ENCODE measurements at places on chromosomes 12 and 14. TPM values are rescaled to one million over a fixed set of nuclear protein-coding genes. Genes with fewer than 3 reads are reported as not detected.

DNA sequence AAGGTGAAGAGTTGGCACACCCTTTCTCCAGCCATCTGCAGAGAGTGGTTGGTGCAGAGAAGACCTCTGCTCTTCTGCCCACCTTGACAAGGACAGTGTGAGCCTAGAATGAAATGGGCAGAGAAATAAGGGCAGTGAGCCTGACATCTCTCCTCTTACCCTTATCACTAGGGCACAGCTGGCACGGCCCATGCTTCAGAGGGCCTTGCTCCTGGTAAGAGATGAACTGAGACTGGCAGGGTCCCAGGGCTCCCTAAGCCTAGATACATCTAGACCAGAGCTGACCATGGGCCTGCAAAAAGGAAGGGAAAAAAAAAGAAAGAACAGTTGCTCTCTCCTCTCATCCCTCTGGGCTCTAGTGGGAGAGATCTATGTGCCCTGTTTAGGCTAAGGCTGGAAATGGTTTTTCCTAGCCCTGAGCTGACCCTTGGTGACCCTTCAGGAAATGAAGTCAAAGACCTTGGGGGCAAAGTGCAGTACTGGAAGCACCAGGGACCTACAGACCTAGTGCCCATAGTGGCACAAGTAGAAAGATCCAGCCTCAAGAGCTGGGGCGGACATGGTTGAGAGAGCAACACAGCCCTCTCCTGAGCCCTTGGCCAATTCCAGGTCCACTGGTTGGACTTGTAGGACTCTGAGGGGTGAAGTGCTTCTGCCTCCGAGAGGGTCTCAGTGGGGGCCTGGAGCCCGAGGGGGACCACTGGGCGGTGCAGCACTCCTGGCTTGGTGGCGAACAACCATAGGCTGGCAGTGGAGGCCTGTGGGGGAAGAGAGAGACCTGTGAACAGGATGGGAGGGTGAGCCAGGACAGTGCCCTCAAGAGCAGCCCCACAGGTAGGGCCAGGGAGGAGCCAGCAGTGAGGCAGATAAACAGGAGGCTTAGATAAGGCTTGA, 22.0 kb downstream of the PRPF40B start:
- no peaks in the 10 kb centered on the region for H3K27me3 ChIP-seq
- no peak for DNase-seq
- peaks cover 26% of the 10 kb centered on the region for H3K36me3 ChIP-seq
- peak overlapping the region; percentile 77 for H3K27ac ChIP-seq
- H3K4me1 ChIP-seq, result peaks cover 14% of the 10 kb centered on the region
- no peak overlapping the region for H3K4me3 ChIP-seq

The KERA gene
- not detected for total RNA-seq

- H3K27ac ChIP-seq, result no peak overlapping the region
- H3K36me3 ChIP-seq, result no peaks in the 10 kb centered on the region
- no peak overlapping the region for H3K4me3 ChIP-seq
- DNase-seq, result no peak
- H3K4me1 ChIP-seq, result no peaks in the 10 kb centered on the region
Observed at GRCh38 chr14:95072310-95072905, 84.9 kb downstream of the DICER1 start.

GRCh38 chr12:102480406-102480805, at the start of gene IGF1:
Gene IGF1 (minus strand): TSS chr12:102480563. CDS start chr12:102480381, 182 bp downstream.
- no peak for DNase-seq
- no peak within 1 kb of the TSS for H3K27ac ChIP-seq
- peaks cover 45% of the 10 kb centered on the region for H3K4me1 ChIP-seq
- H3K27me3 ChIP-seq, result no peaks in the 10 kb centered on the region
- no peak within 1 kb of the TSS for H3K4me3 ChIP-seq

DNA sequence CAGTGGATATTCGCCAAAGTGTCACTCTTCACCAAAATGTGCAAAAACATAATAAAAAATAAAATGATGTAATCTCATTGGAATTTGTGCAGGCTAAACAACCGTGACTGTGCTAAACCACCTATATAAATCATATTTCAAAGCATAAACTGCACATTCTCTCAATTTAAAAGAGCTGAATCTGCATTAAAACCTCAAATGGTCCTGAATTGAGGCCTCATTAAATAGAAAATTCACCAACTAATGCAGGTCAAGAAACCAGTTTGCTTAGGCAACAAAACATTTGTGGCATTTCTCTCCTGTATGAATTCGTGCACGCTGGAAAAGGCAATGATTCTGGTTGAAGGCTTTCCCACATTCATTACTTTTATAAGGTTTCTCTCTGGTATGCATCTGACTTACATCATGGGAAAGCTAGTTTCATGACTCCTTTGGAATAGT, 80.1 kb upstream of the IFNG-AS1 start:
- H3K4me3 ChIP-seq, result no peak overlapping the region
- peaks cover 5% of the 10 kb centered on the region for H3K27me3 ChIP-seq
- H3K36me3 ChIP-seq, result no peaks in the 10 kb centered on the region
- H3K4me1 ChIP-seq, result no peaks in the 10 kb centered on the region
- H3K27ac ChIP-seq, result no peak overlapping the region

DNA sequence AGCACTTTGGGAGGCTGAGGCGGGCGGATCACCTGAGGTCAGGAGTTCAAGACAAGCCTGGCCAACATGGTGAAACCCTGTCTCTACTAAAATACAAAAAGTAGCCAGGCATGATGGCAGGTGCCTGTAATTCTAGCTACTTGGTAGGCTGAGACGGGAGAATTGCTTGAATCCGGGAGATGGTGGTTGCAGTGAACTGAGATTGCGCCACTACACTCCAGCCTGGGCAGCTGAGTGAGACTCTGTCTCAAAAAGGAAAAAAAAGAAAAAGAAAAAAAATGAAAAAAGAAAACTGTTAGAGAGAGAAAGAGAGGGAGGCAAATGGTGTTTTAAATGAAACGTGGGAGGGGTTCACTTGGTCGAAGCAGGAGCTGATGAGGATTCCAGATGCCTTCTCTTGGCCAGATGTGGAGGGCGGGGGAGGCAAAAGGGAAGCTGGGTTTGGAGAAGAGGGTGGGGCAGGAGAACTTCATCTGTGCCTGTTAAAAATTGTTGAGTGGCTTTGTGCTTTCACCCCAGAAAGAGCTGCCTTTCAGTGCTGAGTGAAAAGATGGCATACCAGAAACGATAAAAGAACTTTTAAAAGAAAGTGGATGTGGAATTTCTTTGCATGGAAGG, 1.1 kb downstream of the EMP1 start:
- peaks cover 8% of the 10 kb centered on the region for H3K27me3 ChIP-seq
- H3K4me3 ChIP-seq, result peak overlapping the region; percentile 80
- no peak overlapping the region for H3K27ac ChIP-seq
- no peaks in the 10 kb centered on the region for H3K36me3 ChIP-seq
- DNase-seq, result no peak

- H3K4me1 ChIP-seq, result no peaks in the 10 kb centered on the region
- H3K27me3 ChIP-seq, result peaks cover 7% of the 10 kb centered on the region
- no peaks in the 10 kb centered on the region for H3K36me3 ChIP-seq
- no peak overlapping the region for H3K4me3 ChIP-seq
Observed at GRCh38 chr12:28026701-28027100, 54.2 kb upstream of the PTHLH start.

- no peaks in the 10 kb centered on the region for H3K4me1 ChIP-seq
- H3K4me3 ChIP-seq, result no peak overlapping the region
- DNase-seq, result no peak
Observed at GRCh38 chr14:32813401-32813800, 125.3 kb upstream of the NPAS3 start.

DNA sequence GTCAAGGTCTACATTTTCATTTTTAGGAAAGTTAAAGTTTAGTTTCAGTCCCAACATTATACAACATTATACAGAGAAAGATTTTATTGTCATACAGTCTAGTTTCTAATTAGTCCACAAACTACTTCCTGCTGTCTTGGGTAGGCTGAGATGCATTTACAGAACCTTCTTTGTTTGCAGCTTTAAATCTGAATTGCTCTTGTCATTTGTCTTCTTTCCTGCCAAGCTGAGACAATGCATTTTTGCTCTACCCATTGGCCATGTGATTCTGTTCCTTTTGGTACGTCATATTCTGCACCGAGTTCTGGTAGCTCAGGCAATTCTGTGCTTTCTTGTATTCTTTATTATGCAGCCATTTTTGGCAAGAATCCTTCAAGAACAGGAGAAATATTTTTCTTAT, 228.5 kb downstream of the ATP23 start:
- H3K27me3 ChIP-seq, result peaks cover 4% of the 10 kb centered on the region
- no peak overlapping the region for H3K27ac ChIP-seq
- no peaks in the 10 kb centered on the region for H3K36me3 ChIP-seq
- no peaks in the 10 kb centered on the region for H3K4me1 ChIP-seq
- H3K4me3 ChIP-seq, result no peak overlapping the region

DNA sequence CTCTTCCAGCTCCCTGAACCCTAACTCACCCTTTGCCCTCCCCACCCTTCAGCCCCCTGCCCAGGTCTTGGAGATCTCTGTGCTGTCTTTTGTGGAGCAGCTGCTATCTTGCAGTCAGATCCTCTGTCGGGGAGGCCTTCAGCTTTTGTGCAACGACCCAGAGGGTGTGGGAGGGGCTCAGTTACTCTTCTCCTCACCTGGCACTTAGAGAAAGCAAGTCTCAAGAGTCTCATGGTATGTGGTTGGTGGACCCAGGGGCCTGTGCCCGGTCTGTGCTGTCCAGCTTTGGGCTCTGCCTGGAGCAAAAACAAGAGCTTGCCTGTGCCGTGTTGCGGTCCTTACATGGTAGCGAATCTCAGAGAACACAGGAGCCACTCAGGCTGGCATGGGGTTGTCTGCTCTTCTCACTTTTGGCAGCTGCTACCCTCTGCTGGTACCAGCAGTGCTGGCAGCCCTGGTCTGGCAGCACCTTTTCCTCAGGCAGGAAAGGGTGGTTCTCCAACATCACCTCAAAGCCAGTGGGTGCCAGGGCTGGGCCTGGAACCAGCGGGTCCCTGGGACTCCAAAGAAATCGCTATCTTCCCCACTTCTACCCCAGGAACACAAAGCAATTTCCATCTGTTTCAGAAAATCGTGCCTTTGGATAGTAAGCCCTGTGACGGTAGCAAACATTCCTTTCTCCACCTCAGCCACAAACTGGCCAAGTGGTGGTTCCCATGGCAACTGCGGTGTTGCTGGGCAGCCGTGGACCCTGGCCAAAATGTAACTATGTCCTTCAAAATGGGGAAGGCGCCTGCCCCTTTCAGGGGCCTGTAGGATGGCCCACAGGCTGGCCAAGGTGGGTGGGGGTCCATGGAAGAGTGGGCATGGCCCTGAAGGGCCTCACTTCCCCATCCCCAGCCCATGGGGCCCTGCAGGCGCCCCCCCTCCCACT, 90.0 kb downstream of the RIN3 start:
- no peak overlapping the region for H3K27ac ChIP-seq
- H3K36me3 ChIP-seq, result peaks cover 21% of the 10 kb centered on the region
- peak; percentile 56 for DNase-seq
- H3K27me3 ChIP-seq, result no peaks in the 10 kb centered on the region
- peaks cover 41% of the 10 kb centered on the region for H3K4me1 ChIP-seq
- H3K4me3 ChIP-seq, result no peak overlapping the region

The DTX1 gene
- total RNA-seq, result 3.4 TPM

- no peak overlapping the region for H3K4me3 ChIP-seq
- H3K36me3 ChIP-seq, result no peaks in the 10 kb centered on the region
- H3K4me1 ChIP-seq, result peaks cover 9% of the 10 kb centered on the region
- no peak overlapping the region for H3K27ac ChIP-seq
Observed at GRCh38 chr14:99520571-99521081, 39.4 kb downstream of the CCNK start.

GRCh38 chr14:22819151-22819988, 4.1 kb upstream of the SLC7A7 start:
- H3K36me3 ChIP-seq, result no peaks in the 10 kb centered on the region
- H3K4me1 ChIP-seq, result peaks cover 22% of the 10 kb centered on the region
- no peak for DNase-seq
- H3K27ac ChIP-seq, result peak overlapping the region; percentile 46
- peaks cover 10% of the 10 kb centered on the region for H3K27me3 ChIP-seq

The HOXC4 gene
- 1.2 TPM for total RNA-seq

The PLBD1 gene
- total RNA-seq, result 0.14 TPM

GRCh38 chr12:75099210-75099609, 110.4 kb downstream of the KCNC2 start:
- H3K4me3 ChIP-seq, result no peak overlapping the region
- no peaks in the 10 kb centered on the region for H3K36me3 ChIP-seq
- peaks cover 1% of the 10 kb centered on the region for H3K27me3 ChIP-seq
- DNase-seq, result no peak
- no peak overlapping the region for H3K27ac ChIP-seq

DNA sequence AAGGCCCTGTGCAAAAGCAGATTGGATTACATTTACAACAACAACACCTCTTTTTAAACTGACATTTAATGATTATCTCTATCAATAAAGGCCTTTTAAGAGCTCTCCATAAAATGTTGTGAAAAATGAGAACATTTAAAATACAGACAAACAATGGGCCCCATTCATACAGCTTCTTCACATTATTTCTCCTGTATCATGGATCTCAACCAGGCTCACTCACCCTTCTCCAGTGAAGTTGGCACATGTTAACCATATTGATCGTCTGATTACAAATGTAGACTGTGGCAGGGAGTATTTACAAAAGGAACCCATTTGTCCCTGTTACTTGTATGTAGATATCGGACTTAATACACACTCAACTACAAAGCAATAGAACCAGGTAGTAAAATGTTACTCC, 220.2 kb upstream of the BTG1 start:
- peaks cover 37% of the 10 kb centered on the region for H3K4me1 ChIP-seq
- H3K27me3 ChIP-seq, result no peaks in the 10 kb centered on the region
- no peak overlapping the region for H3K27ac ChIP-seq
- H3K4me3 ChIP-seq, result no peak overlapping the region
- no peak for DNase-seq

The KRT77 gene
- total RNA-seq, result not detected

GRCh38 chr14:105486974-105487448, 325 bp downstream of the CRIP1 start:
- no peaks in the 10 kb centered on the region for H3K36me3 ChIP-seq
- peaks cover 40% of the 10 kb centered on the region for H3K4me1 ChIP-seq
- peak overlapping the region; percentile 75 for H3K4me3 ChIP-seq
- H3K27me3 ChIP-seq, result no peaks in the 10 kb centered on the region
- peak; percentile 56 for DNase-seq
- H3K27ac ChIP-seq, result no peak overlapping the region

DNA sequence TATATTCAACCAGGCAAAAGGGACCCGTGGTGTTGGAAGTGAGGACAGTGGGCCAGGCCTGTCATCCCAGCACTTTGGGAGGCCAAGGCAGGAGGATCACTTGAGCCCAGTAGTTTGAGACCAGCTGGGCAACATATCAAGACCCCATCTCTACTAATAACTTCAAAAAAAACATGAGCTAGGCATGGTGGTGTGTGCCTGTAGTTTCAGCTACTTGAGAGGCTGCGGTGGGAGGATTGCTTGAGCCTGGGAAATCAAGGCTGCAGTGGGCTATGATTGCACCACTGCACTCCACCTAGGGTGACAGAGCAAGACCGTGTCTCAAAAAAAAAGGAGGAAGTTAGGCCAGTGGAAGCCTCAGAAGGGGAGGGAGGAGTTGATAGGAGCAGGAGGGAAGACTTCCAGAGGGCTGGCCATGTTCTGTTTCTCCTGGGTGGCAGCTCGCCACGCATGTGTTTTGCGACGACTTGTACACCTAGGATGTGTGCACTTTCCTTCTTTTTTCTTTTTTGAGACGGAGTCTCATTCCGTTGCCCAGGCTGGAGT, 10.1 kb downstream of the SLC25A29 start:
- H3K4me1 ChIP-seq, result peaks cover 7% of the 10 kb centered on the region
- DNase-seq, result no peak
- H3K36me3 ChIP-seq, result no peaks in the 10 kb centered on the region
- no peaks in the 10 kb centered on the region for H3K27me3 ChIP-seq
